Fibroblast of the conjunctiva (primary cell): ENCODE measurements at places on chromosomes 5 and 9.

DNA sequence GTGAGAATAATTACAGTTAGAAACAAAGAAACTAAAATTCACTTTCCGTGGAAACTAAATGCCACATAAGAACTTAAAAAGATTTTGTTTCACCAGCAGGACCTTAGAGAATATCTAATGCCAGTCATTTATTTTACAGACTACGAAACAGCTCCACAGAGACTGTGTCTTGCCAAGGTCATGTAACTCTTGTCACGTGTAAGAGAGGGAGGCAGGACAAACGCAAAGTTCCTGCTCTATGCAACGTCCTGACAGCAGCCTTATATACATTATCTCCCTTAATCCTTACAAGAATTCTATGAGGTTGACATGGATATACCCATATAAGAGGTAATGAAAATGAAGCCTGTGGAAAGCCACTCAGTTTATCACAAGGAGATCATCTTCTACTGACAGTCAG lies 39.4 kb downstream of the CTNNAL1 start:
- no peak for DNase-seq

DNA sequence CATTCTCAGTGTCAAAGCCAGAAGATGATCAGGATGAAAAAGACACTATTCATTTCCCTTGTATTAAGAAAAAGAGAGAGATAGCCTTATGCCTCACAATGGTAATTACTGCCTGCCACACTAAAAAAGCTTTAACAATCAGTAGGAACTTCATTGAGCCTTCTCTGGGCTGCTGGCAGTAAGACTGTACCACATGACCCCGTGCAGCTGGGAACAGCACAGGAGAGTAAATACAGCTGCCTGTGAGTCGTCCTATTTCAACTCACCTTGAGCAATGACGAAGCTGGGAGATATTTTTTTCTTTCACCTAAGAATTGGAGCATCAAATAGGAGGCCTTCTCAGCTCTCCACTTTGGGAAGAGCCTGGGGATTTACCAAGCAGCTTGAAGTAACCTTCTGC lies 316.3 kb downstream of the GABRB2 start:
- DNase-seq = no peak

DNA sequence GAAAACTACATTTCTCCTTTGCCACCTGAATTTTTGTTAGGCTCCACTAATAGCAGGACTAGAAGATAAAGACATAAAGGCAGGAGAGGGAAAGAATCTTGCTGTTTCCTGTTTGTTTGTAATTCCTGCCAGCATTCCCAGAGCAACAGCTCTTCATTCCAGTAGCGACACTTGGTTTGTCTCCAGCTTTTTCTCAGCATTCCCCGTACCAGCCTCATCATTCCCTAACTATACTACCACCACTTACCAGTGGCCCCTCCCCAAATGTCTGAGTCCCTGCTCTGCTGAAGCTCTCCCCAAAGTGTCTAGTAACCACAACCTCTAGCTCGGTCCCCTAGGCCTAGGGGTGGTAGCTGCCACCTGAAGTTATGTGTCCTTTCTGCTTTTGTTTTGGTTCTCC lies 18.6 kb downstream of the CETN3 start:
- no peak for DNase-seq

- peak; percentile 63 for DNase-seq
Observed at GRCh38 chr5:111748304-111748763, 8.7 kb downstream of the NREP start.

DNA sequence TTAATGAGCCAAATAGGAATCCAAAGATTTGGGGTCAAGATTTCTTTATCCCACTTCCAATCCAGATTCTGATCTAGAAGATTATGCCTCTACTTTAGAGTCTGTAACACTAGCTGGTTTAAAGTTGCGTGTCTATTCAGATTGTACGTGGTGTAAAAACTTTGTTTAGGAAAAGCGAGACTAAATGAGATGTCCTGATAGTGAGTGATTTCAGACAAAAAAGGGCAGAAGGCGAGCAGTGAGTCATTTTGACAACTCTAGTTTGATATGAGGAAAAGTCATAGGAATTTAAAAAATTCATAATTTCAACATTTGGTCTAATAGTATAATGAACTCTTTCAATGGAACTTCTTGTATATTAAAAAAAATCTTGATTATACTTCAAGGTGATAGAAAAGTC lies 119.6 kb upstream of the KLF9 start:
- no peak for DNase-seq

DNA sequence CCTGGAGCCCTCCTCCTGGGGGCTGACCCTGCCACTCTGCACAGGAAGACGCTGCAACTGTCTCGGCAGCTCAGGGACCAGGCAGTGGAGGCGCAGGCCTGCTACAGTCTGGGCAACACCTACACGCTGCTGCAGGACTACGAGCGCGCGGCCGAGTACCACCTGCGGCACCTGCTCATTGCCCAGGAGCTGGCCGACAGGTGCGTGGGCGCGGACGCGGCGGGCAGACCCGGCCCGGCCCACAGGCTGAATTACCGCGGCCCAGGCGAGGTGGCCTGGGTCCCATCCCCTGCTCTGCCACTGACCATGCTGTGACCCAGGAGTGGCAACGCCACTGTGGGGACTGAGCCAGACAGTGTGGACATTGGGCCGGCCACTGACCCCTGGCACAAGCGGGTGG lies 11.2 kb downstream of the GPSM1 start:
- no peak for DNase-seq

- no peak for DNase-seq
Observed at GRCh38 chr9:90449213-90449925, 193.3 kb downstream of the DIRAS2 start.

GRCh38 chr5:67815455-67816391 lies 399.8 kb upstream of the PIK3R1 start:
- no peak for DNase-seq

DNA sequence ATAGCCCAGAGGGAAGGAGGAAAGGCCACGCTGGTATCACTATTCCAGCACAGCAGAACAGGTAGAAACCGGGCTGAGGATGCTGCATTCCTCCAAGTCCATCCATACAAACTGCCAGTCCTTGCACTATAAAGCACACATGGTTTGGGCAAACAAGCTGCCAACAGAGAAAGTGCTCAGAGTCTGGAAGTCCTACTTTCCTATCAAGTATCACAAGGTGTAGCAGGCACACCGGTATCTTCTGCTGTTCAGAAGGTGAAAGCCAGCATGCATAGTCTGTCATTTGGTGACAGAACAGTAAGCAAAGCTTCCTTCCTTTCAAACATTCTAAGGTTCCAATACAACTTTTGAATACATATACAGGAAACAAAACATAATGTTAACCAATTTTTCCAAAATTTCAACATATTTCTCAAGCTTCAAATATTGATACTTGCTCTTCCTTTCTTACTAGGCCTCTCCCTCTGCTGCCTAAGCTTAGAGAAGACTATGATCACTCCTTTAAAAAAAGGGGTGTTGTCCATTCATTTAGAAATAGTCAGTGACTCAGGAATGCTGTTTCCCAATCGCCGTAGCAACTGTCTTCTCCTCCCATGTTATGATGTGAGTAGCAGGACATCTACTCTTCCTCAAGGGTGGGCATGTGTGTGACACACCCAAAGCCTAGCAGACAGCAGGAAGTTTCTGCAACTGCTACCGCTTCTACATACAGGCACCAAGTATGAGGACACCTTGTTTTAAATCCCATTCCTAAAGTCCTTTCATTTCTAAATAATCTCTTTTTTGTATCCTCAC lies 14.7 kb downstream of the DIAPH1 start:
- peak; percentile 93 for DNase-seq

DNA sequence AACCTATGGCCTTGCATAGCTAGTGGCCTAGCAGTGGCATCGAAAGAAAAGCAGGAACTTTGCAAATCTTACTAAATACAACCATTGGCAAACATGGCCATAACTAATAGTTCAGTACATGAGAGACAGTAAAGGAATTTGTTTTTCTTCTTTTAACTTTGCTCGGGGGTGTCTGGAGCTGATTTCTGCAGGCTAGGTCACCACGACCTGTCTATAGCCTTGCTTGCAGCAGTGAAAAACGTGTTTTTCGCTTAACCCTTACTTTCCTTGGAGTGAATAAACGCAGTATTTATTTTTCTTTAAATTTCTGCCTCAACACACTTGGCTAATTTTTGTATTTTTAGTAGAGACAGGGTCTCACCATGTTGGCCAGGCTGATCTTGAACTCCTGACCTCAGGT lies 19.9 kb downstream of the NAIF1 start:
- DNase-seq = no peak

DNA sequence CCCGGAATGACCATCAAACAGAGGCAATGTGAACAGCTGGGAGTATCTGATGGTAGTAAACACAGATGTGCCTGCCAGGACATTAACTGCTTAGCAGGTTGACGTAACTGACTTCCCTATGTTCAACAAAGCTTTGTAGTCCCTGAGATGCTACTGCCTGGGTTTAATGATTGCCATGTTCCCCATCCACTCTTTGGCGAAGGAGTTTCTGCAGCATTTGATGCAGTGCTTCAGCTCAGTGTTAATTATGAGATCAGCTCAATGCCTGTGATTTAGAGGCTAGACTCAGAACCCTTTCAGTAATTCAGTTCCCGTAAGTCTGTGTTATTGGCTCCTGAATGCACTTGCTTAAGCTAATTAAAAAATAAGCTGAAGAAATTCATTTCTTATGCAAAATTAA lies 547.3 kb upstream of the ZNF608 start:
- no peak for DNase-seq

- DNase-seq = no peak
Observed at GRCh38 chr9:24258626-24259025, 287.1 kb downstream of the IZUMO3 start.

GRCh38 chr5:52814352-52815148 lies 26.8 kb downstream of the ITGA1 start:
- no peak for DNase-seq

GRCh38 chr5:14267166-14267838 lies 124.2 kb downstream of the TRIO start:
- DNase-seq = no peak

GRCh38 chr5:93017849-93018248 lies 563.2 kb downstream of the NR2F1-AS1 start:
- peak; percentile 29 for DNase-seq

DNA sequence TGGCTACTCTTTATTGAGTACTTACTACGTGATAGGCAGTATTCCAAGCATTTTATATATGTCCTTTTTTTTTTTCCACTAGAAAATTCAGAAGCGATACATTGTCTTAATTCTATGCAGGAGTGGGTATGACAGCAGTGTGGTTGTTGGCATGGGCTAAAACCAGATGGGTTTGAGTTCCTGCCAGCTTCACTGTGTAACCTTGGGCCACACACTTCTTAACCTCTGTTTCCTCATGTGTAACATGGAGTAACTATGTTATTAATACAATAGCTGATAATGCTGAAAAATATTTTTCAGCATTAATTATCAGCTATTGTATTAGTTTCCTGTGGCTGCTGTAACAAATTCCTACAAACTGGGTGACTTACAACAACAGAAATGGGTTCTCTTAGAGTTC lies 12.0 kb downstream of the SNX18 start:
- no peak for DNase-seq

- DNase-seq = no peak
Observed at GRCh38 chr5:3511934-3512333, 83.7 kb upstream of the IRX1 start.

GRCh38 chr5:54017580-54017979 lies 292.8 kb downstream of the ARL15 start:
- DNase-seq = no peak

GRCh38 chr5:144125163-144125726 lies 45.2 kb downstream of the YIPF5 start:
- DNase-seq = no peak
